ENCODE measurements at places on chromosomes 12 and 14.

GRCh38 chr12:21169878-21170472 lies 39.0 kb downstream of the SLCO1B1 start:
- no peak for DNase-seq

- DNase-seq: no peak
Observed at GRCh38 chr14:99571303-99571986, 32.6 kb downstream of the CCDC85C start.

- no peak for DNase-seq
Observed at GRCh38 chr12:76623931-76624330, 64.4 kb upstream of the OSBPL8 start.

DNA sequence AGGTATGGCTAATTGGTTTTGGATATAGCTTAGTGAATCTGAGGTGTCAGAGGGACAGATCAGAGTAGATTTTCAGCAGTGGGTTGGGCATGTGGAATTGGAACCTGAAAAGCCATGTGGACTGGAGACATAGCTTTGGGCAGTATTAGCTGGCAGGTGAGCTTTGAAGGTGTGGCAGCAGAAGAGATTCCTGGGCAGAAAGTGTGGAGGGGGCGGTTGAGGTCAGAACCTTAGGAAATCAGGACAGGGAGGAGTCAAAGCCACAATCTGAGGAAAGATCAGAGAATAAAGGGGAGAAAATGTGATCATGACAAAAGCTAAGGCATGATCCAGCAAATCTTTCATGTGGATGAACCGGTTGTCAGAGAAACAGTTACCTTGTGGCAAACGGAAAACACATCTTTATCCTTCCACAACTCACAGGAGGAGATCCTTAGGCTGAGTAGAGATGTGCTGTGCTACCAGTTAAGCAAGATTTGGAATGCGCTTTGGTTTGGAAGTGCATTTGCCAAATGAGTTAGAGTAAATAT lies 56.4 kb downstream of the PTGER2 start:
- no peak for DNase-seq

- no peak for DNase-seq
Observed at GRCh38 chr12:94763462-94763861, 113.1 kb upstream of the TMCC3 start.

DNA sequence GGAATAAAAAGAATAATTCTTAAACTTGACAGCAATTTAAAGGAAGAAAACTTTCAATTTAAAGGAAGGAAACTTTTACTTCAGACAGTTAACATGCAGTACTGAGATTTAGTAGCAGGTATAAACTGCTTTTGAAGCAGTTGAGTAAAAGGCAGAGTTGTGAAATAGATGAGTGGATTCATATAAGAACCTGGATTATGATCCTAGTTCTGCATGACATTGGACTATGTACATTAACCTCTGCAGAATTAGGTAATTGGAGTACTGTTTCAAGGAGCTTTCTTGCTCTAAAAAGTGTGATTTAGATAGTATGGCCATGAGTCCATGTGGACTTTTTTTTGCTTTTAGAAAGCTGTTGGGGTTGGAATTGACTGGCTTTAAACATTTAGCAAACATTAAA lies 29.7 kb downstream of the ATP2A2 start:
- DNase-seq: no peak

- DNase-seq: no peak
Observed at GRCh38 chr12:34400411-34400881, 378.1 kb downstream of the ALG10 start.

- DNase-seq: no peak
Observed at GRCh38 chr14:68191567-68192321, 372.2 kb downstream of the RAD51B start.

GRCh38 chr12:16294376-16294956 lies 17.0 kb upstream of the SLC15A5 start:
- no peak for DNase-seq

- no peak for DNase-seq
Observed at GRCh38 chr14:69716478-69717187, 50.3 kb upstream of the SRSF5 start.

DNA sequence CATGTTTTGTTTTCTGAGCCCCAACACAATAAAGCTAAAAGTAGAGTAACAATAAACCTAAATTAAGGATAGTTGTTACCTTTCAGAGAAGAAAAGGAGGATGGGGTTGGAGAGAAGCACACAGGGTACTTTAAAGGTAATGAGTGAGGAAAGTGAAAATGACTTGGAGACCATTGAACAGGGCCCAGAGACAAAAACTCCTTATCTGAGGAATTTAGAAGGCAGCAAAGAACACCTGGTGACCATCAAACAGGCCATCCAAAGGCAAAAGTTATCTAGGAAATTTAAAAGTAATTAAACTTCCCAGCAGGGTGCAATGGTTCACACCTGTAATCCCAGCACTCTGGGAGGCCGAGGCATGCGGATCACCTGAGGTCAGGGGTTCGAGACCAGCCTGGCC lies 39.0 kb upstream of the CEP83 start:
- DNase-seq: no peak

DNA sequence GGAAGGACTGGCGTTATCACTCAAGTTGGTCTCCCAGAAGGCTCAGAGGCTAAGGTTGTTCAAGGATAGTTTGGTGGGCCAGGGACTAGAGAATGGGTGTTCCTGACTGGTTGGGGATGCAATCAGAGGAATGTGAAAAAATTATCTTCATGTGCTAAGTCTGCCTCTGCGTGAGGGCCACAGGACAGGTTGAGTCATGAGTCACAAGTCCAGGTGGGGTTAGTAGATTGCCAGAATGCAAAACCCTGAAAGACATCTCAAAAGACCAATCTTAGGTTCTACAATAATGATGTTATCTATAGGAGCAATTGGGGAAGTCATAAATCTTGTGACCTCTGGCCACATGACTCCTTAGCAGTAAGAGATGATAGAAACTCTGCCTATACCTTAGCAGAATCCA lies 220.1 kb upstream of the EEA1 start:
- DNase-seq: no peak

DNA sequence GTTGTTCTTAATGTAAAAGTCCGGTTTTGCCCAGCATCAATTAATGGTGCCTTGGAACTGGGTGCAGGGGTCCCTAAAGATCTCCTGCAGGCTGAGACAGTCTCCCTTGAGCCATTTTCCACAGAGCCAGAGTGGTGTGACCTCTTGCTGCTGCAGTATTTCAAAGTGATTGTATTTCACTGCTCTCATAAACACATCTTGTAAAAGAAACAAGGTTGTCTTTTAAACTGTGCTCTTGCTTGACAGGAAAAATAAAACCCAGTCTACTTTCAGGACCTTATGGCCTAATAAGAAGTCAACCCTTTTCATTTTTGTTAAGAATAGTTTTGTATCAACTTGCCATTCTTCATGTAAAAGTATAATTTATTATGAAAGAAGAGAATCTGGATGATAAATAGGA lies 44.7 kb downstream of the TMEM117 start:
- no peak for DNase-seq

DNA sequence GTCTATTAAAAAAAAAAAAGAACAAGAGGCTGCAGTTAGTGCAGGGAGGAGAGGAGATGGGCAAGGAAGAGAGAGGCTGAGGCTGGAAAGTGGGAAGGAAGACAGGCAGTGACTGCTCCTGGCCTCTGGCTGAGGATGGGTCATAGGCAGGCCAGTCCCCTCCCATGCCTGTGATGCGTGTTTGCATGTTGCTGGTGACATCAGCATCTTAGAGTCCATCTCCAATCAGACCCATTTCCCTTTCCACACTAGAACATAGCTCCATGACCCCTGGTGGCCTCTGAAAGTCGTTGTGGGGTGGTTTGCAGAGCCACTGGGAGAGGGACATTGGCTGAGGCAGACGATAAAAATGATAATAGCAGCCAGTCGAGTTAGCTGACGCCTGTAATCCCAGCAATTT lies 132.9 kb downstream of the PTPN11 start:
- DNase-seq: no peak

GRCh38 chr12:108699955-108700563 lies 31.3 kb downstream of the CORO1C start:
- DNase-seq: no peak

DNA sequence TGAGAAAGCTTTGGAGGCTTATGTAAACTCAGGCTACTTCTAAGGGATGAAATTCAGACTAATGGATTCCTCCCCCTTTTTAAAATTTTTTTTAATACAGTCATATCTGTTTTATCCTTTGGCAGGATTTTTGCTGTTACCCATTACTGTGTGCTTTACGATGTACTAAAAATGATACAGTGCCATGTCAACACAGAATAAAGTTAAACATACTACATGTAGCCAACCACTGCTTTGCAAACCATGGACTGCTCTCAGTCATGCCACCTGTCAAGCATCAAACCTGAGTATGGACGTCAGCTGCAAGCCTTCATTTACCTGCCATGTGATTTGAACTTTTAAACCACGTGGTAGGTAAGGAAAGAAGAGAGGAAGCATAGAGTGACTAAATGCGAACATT lies 325.8 kb downstream of the FUT8 start:
- DNase-seq: no peak

DNA sequence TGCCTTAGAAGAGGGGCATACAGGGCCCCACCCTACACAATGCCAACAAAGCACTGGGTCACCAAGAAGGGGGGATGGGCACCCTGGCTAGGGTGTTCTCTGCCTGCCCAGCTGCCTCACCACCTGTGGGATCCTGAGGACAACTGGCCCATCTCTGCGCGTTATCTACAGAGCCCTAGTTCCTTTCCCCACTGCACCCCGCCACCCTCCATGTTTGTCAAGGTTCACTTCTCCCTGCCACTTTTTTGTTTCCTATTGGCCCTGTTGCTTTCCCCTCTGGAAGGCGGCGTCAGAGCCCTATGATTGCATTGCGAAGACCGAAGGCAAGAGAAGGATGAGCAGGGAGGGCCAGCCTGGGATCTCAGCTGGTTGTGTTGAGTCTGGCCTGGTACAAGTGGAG lies 1.6 kb downstream of the SLC48A1 start:
- no peak for DNase-seq

- DNase-seq: no peak
Observed at GRCh38 chr14:96583569-96584041, 81.4 kb downstream of the PAPOLA start.

DNA sequence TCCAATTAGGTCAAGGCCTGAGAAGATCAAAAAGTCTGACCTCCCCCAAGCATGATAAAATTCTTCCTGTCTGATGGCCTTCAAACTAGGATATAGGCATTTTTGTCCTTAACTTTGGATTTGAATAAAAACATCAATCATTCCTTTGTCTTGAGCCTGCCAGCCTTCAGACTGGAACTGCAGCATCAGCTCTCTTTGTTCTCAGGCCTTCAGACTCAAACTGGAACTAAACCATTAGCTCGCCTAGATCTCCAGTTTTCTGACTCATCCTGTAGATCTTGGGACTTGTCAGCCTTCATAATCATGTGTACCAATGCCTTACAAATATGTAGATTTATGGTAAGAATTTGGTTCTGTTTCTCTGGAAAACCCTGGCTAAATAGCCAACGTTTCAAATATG lies 721.7 kb downstream of the GALC start:
- DNase-seq: no peak

DNA sequence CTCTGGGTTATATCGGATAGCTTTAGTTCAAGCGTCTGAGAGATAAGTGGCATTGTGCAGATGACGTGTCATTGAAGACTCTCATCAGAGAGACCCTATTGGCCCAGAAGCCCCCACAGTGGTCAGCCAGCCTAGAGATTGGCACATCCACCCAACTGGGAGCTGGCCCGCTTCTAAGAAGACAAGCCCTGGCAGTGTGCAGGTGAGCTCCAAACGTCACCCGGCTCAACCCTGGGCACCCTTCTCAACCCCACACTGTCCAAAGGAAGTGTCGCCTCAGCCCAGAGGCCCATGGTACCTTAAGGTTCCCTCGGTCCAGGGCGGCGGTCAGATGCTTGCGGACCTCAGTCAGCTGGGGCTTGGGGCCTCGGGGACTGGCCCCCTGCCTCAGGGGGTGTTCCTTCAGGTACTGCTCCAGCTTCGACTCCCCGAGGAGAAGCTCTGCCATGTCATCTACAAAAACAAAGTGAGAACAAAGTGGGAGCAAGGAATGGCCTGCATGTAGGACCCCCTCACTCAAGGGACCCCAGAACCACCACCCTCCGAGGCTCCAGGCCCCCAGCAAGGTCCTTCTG lies 30.3 kb downstream of the TTC7B start:
- DNase-seq: no peak

- DNase-seq: no peak
Observed at GRCh38 chr12:107656302-107656701, 29.3 kb upstream of the PWP1 start.

DNA sequence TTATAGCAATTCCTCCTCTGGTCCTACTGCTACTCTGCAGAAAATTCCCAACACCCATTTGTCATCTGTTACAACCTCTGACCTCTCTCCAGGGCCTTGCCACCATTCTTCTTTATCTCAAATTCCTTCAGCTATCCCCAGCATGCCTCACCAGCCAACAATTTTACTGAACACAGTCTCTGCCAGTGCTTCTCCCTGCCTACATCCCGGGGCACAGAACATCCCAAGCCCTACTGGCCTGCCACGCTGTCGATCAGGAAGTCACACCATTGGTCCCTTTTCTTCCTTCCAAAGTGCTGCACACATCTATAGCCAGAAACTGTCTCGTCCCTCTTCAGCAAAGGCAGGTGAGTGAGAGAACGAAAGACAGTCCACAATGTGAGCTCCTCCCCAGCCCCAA lies 122.1 kb downstream of the TTLL5 start:
- DNase-seq: no peak

GRCh38 chr12:25404955-25405354 lies 148.1 kb downstream of the LMNTD1 start:
- DNase-seq: no peak

- DNase-seq: no peak
Observed at GRCh38 chr12:131831635-131832041, 3.4 kb downstream of the MMP17 start.

DNA sequence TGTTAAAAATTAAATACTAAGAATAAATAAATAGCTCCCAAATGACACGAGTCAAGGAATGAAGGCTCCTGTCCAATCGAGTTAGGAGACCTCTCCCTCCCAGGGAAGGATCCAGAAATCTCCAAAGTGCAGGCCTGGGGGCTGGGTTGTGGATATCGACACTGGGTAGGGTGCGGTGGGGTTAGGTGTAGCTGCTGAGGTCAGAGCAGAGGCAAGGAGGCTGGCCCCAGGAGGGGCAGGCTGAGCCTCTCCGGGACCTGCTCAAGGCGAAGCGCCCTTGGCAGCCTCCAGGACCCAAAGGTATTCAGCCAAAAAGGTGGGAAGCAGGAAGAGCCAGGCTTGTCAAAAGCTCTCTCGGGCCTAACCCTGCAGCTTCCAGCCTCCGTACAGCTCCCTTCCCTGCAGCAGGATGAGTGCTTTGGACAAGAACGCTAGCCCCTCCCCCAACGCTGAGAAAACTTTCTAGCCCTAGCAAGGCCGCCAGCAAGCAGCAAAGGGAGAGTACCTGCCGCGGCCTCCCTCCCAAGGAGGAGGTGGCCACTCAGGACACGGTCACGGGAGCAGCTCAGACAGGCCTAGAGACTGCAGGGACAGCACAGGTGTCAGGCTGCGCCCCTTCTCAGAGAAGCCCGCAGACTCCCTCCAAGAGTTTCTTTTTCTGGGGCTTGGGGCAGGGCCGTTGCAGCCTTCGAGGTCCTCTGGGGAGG lies 3.7 kb upstream of the PNMA1 start:
- no peak for DNase-seq
